Heart left ventricle (tissue), 16 donors: ENCODE measurements at places on chromosomes 1 and 21.

DNA sequence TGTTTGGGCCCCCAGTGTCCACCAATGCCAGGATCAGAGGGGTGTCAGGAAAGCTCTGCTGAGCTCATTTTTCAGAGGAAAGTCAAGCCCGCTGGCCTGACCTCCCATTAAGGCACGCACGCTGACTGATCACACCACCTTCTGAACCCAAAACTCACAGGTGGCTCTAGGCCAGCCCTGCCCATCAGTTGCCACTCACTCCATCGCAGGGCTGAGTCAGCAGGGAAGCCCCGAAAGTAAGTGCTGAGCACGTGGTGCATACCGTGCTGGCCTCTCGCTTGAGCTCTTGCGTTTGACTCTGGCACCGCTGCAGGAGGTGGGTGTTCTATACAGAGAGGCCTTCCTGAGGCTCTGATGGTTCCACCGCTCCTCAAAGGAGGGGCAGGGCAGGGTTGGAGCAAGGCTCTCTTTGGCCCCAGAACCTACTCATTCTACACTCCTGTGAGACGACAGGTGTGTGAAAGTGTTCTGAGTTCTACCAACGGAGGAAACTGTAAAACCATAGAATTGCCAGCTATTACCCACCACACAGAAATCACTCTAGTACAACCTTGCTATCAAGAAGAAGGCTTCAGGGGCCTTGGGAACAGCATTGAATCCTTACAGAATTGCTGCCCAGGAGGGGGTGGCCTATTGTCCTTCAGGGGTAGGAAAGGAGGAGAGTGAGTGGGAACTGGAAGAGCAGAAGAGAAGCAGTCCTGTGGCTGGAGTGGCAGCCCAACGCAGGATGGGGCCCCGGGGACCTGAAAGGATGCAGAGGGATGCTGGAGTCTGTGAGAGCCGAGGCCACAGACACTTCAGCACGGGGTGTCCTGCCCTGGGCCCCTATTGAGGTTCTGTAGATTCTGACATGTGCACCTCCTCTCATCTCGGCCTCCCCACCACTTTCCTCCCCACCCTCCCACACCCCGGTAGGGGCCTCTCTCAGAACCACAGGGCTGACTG, 214.7 kb upstream of the EDN2 start:
- H3K27ac ChIP-seq, result no peak overlapping the region
- no peak for DNase-seq
- peaks cover 7% of the 10 kb centered on the region for H3K4me1 ChIP-seq
- no peaks in the 10 kb centered on the region for H3K36me3 ChIP-seq
- H3K4me3 ChIP-seq, result no peak overlapping the region

- H3K4me3 ChIP-seq, result no peak overlapping the region
- H3K27ac ChIP-seq, result no peak overlapping the region
- peaks cover 22% of the 10 kb centered on the region for H3K4me1 ChIP-seq
Observed at GRCh38 chr1:28441674-28442073, 64.2 kb upstream of the RCC1 start.

- peaks cover 48% of the 10 kb centered on the region for H3K4me1 ChIP-seq
- peak overlapping the region; percentile 92 for H3K27ac ChIP-seq
- peak overlapping the region; percentile 87 for H3K4me3 ChIP-seq
- no peak for DNase-seq
- H3K36me3 ChIP-seq, result no peaks in the 10 kb centered on the region
- no peaks in the 10 kb centered on the region for H3K27me3 ChIP-seq
Observed at GRCh38 chr1:10692401-10693021, 103.9 kb downstream of the CASZ1 start.

DNA sequence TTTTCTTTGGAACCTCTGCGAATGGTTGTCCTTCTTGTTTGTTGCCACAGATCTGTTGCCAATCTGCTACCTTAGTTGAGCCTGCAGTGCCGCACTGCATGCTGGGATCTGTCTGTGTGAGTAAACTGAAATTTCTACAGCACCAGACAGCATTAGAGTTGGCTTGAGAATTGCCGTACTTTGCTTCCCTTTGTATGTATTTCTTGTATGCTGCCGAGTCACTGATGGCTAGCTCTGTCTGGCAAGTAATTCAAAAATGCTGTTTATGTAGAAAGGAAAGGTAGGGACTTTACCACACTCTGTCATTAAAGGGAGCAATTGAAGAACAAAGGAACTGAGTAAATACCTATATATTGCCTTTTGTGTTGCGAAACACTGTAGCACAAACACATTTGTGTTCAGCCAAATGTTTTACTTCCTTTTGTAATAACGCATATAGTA, 857.4 kb downstream of the USP25 start:
- H3K27me3 ChIP-seq, result no peaks in the 10 kb centered on the region
- H3K4me3 ChIP-seq, result peak overlapping the region; percentile 36
- peak; percentile 60 for DNase-seq
- no peaks in the 10 kb centered on the region for H3K36me3 ChIP-seq
- H3K4me1 ChIP-seq, result peaks cover 42% of the 10 kb centered on the region
- H3K27ac ChIP-seq, result peak overlapping the region; percentile 54

DNA sequence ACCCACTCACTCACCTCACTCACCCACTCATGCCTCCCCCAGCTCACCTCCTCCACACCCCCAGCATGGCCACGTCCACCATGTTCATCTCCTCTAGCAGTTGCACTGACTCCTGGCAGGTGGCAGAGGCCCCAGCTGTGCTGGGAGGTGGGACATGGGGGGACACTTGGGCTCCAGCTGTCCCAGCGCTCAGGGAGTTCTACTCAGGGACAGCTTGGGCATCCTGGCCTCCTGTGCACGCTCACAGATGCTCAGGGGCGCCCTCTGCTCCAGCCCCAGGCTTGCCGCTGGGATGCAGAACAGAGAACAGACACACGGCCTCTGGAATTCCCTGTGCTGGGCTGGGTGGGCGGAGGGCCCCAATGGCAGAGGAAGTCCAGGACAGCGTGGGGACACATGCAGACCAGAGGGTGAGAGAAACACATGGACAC, 5.2 kb downstream of the KRTAP10-8 start:
- H3K4me3 ChIP-seq, result no peak overlapping the region
- no peaks in the 10 kb centered on the region for H3K4me1 ChIP-seq
- H3K27me3 ChIP-seq, result no peaks in the 10 kb centered on the region
- no peak for DNase-seq
- no peak overlapping the region for H3K27ac ChIP-seq
- H3K36me3 ChIP-seq, result no peaks in the 10 kb centered on the region

DNA sequence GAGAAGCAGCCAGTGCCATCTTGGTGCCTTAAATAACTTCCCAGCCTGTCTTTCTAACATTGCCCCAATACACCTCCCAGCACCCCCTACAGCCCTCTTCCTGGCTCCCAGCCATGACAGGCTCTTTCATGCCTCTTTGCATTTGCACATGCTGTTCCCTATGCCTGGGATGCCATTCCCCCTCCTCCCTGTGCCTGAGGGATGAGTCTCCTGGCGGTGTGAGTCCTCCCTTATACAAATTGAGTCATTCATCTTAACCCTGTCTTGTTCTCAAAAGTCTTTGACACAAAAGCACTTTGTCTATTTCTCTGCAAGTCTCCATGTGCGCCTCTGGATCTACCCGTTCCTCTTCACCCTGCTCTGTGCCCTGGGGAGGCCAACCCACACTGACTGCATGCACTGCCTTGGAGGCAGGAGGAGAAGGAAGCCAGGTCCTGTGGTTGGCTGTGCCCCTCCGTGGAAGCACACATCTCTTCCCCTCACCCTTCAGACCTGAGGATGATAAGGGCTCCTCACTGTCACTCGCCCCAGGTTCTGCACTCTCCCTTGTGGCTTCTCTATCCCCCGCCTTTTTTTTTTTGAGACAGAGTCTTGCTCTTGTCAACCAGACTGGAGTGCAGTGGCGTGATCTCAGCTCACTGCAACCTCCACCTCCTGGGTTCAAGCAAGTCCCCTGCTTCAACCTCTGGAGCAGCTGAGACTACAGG, 25.1 kb downstream of the CDCP2 start:
- H3K27me3 ChIP-seq, result no peaks in the 10 kb centered on the region
- H3K4me1 ChIP-seq, result no peaks in the 10 kb centered on the region
- no peaks in the 10 kb centered on the region for H3K36me3 ChIP-seq
- no peak for DNase-seq

- DNase-seq, result no peak
- no peaks in the 10 kb centered on the region for H3K36me3 ChIP-seq
- H3K27me3 ChIP-seq, result peaks cover 10% of the 10 kb centered on the region
- no peak overlapping the region for H3K27ac ChIP-seq
- no peak overlapping the region for H3K4me3 ChIP-seq
- no peaks in the 10 kb centered on the region for H3K4me1 ChIP-seq
Observed at GRCh38 chr1:110542725-110543124, 23.8 kb upstream of the KCNA10 start.

DNA sequence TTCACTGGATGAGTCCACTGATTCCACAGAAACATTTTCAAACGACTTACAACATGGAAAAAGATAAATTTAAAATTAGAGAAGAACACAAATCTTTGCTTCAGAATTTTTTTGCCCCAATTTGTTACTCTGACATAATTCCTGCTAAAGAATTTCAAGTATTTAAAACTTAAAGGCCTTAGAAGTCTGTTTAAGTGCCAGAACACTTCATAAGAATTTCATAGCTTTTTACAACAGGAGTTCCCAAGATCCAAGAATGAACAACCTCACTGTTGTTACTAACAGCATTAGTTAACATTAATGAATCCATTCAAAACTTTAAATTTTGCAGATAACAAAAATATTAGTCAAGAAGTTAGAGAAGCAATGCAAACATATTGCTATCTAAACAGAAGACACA, 31.7 kb downstream of the ARHGAP29 start:
- no peak overlapping the region for H3K27ac ChIP-seq
- no peak for DNase-seq
- peaks cover 9% of the 10 kb centered on the region for H3K4me1 ChIP-seq
- H3K4me3 ChIP-seq, result no peak overlapping the region
- H3K27me3 ChIP-seq, result no peaks in the 10 kb centered on the region
- peaks cover 83% of the 10 kb centered on the region for H3K36me3 ChIP-seq

- H3K27ac ChIP-seq, result no peak overlapping the region
- no peaks in the 10 kb centered on the region for H3K27me3 ChIP-seq
- DNase-seq, result no peak
- no peaks in the 10 kb centered on the region for H3K4me1 ChIP-seq
Observed at GRCh38 chr1:21834094-21834493, 22.0 kb downstream of the LDLRAD2 start.

GRCh38 chr1:81730881-81731280, 69.9 kb upstream of the ADGRL2 start:
- no peak overlapping the region for H3K27ac ChIP-seq
- no peaks in the 10 kb centered on the region for H3K36me3 ChIP-seq
- DNase-seq, result no peak
- peaks cover 6% of the 10 kb centered on the region for H3K4me1 ChIP-seq
- H3K27me3 ChIP-seq, result no peaks in the 10 kb centered on the region

GRCh38 chr1:37108596-37109188, 74.4 kb upstream of the GRIK3 start:
- H3K4me3 ChIP-seq, result no peak overlapping the region
- H3K27me3 ChIP-seq, result no peaks in the 10 kb centered on the region
- no peaks in the 10 kb centered on the region for H3K36me3 ChIP-seq
- no peaks in the 10 kb centered on the region for H3K4me1 ChIP-seq

- no peak for DNase-seq
- H3K27me3 ChIP-seq, result no peaks in the 10 kb centered on the region
- no peaks in the 10 kb centered on the region for H3K36me3 ChIP-seq
- no peak overlapping the region for H3K27ac ChIP-seq
- no peak overlapping the region for H3K4me3 ChIP-seq
Observed at GRCh38 chr21:34166468-34166867, 93.1 kb downstream of the MRPS6 start.

DNA sequence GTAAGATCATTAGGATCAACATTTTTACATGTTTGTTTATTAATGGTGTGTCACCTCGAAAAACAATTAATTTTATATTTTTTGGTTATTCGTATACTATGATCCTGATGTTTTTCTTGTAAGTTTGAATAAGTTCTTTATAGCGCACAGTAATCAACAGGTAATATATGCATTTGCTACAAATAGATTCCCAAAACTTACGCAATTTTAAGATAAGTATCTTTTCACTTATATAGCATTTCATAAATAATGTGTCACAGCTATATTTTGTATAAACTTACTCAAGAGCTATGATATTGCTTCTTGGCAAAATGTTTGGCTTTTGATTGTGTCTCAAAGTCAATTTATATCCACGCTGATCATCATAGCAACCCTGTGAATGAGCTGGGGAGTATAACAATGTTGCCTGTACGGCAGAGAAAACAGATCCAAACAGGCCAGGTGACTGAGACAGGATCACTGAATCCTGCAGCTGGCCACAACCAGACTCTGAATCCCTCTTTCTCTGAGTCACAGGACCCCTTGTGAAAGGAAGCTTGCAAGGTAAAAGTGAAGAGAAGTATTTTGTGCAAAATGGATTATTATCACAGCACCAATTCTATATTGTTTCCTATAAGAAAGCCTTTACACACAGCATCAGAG, 48.6 kb downstream of the GNG12 start:
- H3K4me3 ChIP-seq, result no peak overlapping the region
- no peaks in the 10 kb centered on the region for H3K4me1 ChIP-seq
- no peaks in the 10 kb centered on the region for H3K27me3 ChIP-seq

- no peak overlapping the region for H3K4me3 ChIP-seq
- H3K27me3 ChIP-seq, result peaks cover 5% of the 10 kb centered on the region
- no peaks in the 10 kb centered on the region for H3K36me3 ChIP-seq
- no peak overlapping the region for H3K27ac ChIP-seq
- DNase-seq, result no peak
- H3K4me1 ChIP-seq, result no peaks in the 10 kb centered on the region
Observed at GRCh38 chr21:45736042-45736689, 92.6 kb downstream of the PCBP3 start.

- H3K4me1 ChIP-seq, result no peaks in the 10 kb centered on the region
- H3K4me3 ChIP-seq, result no peak overlapping the region
- H3K36me3 ChIP-seq, result no peaks in the 10 kb centered on the region
- no peak overlapping the region for H3K27ac ChIP-seq
Observed at GRCh38 chr1:65751961-65752360, 40.7 kb upstream of the PDE4B start.

- no peaks in the 10 kb centered on the region for H3K36me3 ChIP-seq
- no peaks in the 10 kb centered on the region for H3K27me3 ChIP-seq
- DNase-seq, result no peak
Observed at GRCh38 chr1:229034342-229034741, 236.6 kb upstream of the RAB4A start.

DNA sequence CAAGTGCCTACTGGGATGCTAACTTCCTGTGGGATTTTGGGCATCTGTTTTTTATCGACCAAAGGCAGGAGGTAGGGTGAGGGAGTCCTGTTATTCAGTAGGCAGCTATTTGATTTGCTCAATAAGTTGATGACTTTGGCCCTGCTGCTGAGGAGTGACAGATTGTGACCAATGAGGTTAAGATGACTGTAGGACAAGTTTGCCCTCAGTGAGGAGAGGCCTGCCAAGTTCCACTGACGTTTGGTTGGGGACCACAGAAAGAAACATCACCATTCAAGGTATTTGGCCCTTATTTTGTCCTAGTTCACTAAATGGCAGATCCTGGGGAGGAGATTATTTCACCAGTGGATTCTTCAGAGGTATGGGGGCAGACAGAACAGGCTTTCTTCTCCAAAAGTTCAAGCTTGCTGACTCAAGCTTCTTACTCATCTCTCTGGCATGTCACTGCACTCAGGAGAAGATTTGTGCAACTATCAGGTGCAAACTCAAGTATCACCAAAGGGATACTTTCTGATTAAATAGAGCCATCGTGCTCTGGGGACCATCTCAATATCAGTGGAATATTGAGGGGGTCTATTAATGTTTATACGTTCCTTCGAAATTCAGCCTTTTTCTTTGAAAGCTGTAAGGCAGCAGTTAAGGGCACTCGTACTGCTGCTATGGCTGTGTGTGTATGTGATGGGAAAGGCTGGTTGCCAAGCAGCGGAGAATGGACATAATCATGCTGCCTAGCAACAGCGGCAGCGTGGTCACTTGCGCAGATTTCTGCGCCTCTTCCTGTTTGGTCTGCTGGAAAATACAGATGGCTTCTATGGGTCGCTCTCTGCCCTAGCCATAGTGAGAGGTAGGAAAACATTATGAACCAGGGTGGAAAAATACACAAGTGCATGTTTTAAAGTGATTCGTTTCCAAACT, 78.7 kb downstream of the PBX1 start:
- peak overlapping the region; percentile 91 for H3K27ac ChIP-seq
- no peak overlapping the region for H3K4me3 ChIP-seq
- peaks cover 6% of the 10 kb centered on the region for H3K36me3 ChIP-seq
